ENCODE measurements at places on chromosomes 4 and X.

GRCh38 chr4:30763321-30763727 is 43.2 kb downstream of the PCDH7 start:
- no peak for DNase-seq

DNA sequence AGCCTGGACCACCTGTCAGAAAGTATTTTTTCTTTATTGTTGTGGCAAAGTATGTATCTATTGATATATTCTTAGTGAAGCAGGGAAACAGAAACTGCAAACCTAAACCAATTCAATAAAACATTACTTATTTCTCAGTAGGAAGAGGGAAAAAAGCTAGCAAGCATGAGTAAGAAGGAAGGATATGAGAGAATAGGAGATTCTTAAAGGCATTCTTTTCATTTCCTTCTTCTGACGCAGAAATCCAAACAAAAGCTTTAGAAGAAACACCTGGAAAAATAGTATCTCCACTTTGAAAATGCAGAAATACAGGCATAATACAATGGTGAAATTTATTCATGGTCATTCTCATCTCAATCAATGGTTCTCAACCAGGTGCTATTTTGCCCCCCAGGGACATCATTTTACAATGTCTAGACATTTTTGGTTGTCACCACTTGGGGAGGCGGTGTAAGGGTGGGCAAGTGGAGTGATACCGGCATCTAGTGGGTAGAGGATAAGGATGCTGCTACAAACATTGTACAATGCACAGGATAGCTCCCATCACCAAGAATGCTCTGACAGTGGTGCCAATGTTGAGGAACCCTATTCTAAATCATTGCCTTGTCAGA is 21.7 kb upstream of the ATXN3L start:
- DNase-seq: no peak

GRCh38 chr4:106495476-106495875 is 126.9 kb upstream of the GIMD1 start:
- no peak for DNase-seq

DNA sequence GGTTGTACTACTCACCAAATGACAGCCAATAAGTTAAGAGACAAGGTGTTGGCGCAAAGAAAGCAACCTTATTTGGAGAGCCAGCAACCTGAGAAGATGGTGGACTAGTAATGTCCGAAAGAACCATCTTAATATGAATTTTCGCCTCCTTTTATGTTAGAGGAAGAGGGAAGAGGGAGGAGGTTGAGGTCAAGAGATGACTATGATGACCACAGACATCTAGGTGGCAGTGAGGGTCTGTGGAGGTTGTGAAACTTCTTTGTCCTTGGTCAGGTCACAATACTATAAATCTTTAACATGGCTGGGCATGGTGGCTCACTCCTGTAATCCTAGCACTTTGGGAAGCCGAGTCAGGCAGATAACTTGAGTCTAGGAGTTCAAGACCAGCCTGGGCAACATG is 15.4 kb downstream of the CDKL5 start:
- DNase-seq: no peak

DNA sequence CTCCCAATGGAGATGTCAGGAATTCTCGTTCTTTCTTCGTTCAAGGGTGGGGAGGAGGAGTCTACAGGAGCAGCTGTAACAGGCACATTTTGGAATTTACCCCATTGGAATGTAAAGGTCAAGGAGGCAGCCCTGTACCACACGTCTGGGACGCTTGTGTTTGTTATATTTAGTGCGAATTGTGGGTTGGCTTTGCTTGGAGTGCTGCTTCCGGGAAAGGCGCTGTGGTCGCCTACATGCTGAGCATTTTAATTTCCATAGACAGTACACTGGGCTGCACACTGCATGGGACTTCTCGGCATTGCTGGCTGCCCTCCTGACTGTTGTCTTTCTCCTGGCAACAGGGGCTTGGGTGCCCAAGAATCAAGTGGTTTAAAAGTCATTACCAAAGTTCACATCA is 12.8 kb downstream of the GYG2 start:
- DNase-seq: no peak

GRCh38 chr4:145071560-145071959 is 26.4 kb downstream of the ANAPC10 start:
- DNase-seq: no peak

GRCh38 chrX:120457766-120458180 is 11.3 kb downstream of the LAMP2 start:
- no peak for DNase-seq

GRCh38 chrX:118182025-118182424 is 65.4 kb upstream of the KLHL13 start:
- DNase-seq: no peak

DNA sequence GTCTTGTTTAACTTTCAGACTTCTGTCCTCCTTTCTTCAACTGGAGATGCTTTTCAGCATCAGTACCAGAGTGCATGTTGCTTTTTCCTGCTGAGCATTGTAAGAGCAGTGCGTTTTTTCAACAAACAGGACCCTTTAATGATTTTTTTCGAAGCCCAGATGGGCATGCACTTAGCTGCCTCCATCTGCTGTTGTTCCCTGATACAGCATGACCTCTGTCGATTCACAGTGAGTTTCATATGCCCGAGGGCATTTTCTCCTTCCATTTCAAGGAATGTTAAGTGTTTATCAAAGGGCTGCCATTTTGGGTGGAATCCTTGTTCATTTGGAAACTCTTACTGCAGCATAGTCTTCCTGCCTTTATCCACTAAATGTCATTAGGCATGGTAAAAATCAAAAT is 428.6 kb downstream of the DTHD1 start:
- DNase-seq: no peak

DNA sequence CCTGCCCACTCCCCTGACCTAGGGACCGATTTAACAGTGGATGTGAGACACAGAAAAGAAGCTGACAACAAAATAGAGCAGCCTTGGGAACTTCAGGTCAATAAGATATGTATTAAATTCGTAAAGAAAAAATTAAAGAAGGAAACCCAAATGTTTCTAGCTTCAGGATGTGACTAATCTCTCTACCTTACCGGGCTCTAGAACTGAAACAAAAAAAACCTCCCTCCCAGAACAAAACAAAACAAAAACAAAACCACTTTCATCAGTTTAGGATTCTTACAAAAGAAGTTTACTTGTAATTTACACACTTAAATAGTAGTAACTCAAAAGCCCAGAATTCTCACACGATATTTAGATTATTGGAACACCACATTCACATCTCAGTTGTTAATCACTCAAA is 185.8 kb upstream of the RPS6KA3 start:
- DNase-seq: no peak

DNA sequence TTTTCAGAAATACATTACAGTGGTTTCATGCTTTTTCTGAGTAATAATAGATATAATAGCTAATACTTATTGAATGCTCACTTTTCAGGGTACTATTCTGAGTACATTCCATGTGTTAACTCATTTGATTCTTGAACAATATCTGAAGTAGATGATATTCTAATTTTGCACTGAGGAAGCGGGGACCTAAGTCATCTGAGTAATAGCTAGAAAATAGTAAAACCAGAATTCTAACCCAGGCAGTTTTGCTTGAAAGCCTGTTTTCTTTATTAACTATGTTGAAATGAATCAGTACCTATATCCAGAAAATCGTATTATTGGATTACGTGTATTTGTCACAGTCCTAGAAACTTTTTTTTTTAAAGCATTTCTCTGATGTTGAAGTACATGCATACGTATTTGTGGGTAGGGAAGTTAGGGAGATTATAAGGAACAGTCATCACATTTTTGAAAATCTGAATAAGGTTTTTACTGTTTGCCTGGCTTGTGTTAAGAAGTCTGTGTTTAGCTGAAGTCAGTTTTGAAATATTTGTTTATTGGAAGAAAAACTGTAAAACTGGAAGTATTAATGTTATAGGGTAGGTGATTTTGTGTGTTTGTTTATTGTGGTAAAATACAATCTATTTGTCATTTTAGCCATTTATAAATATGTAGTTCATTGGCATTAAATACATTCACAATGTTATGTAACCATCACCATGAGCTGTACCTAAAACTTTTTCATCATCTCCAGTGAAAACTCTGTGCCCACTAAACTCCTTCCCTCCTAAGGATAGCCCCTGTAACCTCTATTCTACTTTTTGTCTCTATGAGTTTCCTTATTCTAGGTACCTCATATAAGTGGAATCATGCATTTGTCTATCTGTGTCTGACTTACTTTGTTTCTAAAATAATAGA is 55.3 kb downstream of the FIP1L1 start:
- no peak for DNase-seq

GRCh38 chr4:159232465-159233106 is 129.7 kb downstream of the RAPGEF2 start:
- DNase-seq: no peak

GRCh38 chrX:151476604-151477303 is 79.7 kb downstream of the VMA21 start:
- no peak for DNase-seq

GRCh38 chr4:11505221-11505971 is 76.7 kb upstream of the HS3ST1 start:
- DNase-seq: no peak

DNA sequence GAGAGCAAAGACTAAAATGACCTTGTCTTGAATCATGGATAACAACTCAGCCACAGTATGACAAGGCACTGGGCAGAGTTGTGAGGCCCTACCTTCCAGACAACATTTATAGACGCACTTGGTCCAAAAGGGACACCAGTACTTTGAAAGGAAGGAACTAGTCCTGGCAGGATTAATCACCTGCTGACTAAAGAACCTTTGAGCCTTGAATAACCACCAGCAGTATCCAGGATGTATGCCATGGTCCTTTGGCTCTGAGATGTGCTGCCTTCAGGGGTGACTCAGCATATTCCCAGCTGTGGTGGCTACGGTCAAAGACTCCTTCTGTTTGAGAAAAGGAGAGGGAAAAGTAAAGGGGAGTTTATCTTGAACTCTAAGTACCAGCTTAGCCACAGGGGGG is 118.1 kb upstream of the PRR32 start:
- no peak for DNase-seq

- no peak for DNase-seq
Observed at GRCh38 chr4:145988628-145989027, 50.0 kb upstream of the ZNF827 start.

DNA sequence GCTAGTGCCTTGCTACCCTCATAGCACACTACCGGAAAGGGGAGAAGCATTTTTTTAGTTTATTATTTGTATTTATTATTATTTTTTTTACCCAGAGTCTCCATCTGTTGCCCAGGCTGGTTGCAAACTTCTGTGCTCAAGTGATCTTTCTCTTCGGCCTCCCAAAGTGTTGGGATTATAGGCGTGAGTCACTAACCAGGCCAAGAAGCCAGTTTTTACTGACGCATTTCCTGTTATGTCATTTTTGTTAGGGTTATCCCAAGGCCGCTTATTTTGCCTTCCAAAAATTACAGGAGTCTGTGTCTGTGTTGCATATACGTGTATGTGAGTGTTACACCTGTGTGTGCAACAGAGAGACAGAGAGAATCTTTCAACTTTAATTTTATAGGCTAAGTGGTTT is 404.5 kb downstream of the GBA3 start:
- no peak for DNase-seq

DNA sequence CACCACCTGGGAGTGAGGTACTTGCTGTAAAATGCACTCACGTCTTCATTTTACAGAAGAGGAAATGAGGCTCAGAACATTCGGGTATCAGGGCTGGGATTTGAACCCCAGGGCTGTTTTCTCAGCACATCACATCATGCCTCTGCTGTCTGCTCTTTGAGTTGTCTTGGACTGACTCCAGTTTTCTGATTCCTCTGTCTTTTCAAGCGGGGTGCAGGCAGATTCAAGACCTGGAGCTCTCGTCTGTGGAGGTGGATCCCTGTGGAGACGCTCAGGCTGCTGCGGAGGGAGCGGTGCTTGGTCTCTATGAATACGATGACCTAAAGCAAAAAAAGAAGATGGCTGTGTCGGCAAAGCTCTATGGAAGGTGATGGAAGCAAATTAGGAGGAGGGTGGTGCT is 6.3 kb downstream of the LAP3 start:
- no peak for DNase-seq

GRCh38 chrX:56343664-56344063 is 111.5 kb downstream of the KLF8 start:
- no peak for DNase-seq

DNA sequence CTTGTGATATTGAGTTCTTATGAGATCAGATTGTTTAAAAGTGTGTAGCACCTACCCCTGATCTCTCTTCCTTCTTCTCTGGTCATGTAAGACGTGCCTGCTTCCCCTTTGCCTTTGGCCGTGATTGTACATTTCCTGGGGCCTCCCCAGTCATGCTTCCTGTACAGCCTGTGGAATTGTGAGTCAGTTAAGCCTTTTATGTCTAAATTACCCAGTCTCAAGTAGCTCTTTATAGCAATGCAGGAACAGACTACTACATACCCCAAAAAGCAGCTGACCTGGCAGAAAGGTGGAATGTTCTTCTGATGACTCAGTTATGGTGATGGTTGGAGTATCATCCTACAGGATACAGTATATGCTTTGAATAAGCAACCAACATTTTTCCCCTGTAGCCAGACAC is 11.4 kb upstream of the MCUB start:
- no peak for DNase-seq

GRCh38 chr4:154332681-154333421 is 158.7 kb downstream of the DCHS2 start:
- peak; percentile 79 for DNase-seq

- no peak for DNase-seq
Observed at GRCh38 chr4:103156106-103156505, 42.0 kb downstream of the CENPE start.

- DNase-seq: no peak
Observed at GRCh38 chrX:134512566-134512965, 52.6 kb downstream of the HPRT1 start.

DNA sequence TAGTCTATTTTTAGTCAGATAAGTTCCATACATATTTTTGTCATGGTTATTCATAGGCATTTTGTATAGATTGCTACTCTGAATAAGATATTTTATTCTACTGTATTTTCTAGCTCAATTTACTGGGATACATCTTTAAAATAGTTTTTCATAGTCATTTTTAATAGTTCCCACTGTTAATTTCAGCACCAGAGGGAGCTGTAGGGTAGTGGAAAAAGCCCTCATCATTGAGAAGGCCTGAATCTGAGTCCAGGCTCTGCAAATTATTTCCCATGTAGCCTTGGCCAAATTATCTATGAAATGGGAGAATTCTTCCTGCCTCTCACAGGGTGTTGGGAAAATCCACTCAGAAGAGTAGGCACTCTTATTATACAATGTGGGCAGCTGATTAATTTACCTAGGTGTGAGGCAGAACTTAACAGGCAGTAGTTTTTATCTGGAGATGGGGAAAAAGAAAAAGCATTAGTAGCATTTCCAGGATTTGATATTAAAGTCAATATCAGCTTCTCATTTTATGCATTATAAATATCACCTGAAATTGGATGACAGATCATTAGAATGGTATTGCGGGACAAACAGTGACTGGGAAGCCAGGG is 102.9 kb upstream of the PAQR3 start:
- DNase-seq: no peak

- DNase-seq: no peak
Observed at GRCh38 chrX:151725338-151725614, 9.3 kb upstream of the CNGA2 start.

All from activated CD8-positive, alpha-beta memory T cell treated with anti-CD3 and anti-CD28 coated beads for 24 hours (primary cell).